ENCODE measurements at places on chromosomes 7 and 10.

GRCh38 chr10:43870968-43871439 is 222.3 kb upstream of the ZNF32 start:
- DNase-seq = no peak

DNA sequence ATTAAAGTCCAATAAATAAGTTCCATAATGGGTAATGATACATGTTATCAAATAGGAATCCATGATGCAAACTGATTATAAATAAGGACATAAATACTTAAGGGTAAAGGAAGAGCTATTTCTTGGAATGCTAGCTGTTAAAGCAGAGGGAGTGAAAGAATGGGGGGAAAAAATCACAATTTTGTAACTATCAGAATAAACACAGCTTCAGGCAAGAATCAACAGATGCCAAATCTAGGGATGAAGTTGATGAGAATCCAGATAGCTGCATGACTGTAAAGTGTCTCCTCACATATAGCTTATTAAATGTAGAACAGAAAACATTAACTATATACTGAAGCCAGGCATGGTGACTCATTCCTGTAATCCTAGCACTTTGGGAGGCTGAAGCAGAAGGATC is 4.9 kb downstream of the IPMK start:
- no peak for DNase-seq

DNA sequence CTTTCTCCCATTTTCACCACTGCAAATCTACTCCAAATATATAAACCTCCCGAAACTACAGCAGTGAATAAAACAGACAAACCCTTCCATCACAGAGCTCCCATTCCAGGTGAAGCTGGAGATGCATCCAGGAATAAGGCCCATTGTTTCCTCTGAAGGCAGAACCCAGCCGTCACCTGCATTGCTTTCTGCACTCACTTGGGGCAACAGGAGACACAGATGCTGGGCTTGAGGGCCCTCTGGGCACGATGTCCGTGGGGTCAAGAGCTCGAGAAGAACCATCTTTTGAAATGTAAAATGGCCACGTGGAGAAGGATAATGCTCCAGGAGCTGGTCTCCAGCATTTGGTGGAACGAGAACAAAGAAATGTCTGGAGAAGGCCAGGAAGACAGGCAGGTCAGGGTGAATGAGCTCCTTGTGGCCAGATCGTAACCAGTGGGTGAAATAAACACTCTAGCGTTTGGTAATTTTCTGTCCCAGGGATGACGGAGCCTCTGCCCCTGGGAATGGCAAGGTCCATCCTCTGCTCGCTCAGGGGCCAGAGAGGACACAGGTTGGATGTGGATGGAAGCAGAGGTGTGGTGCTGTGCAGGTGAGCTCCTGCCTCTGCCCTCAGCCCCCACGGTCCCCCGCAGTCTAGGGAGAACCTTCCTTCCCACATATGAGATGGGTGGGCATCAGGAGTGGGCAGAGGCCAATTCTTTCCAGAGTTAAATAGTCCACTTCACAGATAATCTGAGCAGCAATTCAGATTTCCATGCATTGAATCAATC is 556.1 kb downstream of the DNAJB6 start:
- no peak for DNase-seq

DNA sequence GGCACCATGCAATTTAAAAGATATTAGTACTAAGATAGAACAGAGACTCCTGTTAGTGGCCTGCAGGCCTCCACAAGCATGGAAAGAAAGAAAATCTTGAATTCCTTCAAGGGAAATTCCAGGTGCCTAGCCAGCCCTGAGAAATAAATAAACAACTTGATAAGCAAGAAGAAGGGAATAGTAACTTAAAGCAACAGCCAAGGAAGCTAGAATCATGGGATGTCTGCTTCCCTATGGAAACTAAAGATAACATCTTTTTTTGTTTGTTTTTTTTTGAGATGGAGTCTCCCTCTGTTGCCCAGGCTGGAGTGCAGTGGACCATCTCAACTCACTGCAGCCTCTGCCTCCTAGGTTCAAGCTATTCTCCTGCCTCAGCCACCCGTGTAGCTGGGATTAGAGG is 128.6 kb downstream of the SKIDA1 start:
- no peak for DNase-seq

DNA sequence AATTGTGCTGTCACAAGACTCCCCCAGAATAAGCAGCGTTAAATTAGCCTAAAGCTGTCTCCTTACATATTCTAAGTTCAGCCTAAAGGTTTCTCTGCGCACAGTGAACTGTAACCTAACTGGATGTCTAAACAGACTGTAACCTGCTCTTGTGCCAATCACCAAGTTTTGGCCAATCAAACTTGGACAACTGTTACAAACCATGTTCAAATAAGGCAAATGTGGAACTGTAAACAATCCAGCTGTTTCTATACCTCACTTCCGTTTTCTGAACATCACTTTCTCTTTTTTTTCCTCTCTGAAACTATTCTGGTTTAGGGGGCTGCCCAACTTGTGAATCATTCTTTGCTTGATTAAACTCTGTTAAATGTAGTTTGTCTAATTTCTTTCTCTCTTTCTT is 252.2 kb upstream of the HABP2 start:
- peak; percentile 78 for DNase-seq

DNA sequence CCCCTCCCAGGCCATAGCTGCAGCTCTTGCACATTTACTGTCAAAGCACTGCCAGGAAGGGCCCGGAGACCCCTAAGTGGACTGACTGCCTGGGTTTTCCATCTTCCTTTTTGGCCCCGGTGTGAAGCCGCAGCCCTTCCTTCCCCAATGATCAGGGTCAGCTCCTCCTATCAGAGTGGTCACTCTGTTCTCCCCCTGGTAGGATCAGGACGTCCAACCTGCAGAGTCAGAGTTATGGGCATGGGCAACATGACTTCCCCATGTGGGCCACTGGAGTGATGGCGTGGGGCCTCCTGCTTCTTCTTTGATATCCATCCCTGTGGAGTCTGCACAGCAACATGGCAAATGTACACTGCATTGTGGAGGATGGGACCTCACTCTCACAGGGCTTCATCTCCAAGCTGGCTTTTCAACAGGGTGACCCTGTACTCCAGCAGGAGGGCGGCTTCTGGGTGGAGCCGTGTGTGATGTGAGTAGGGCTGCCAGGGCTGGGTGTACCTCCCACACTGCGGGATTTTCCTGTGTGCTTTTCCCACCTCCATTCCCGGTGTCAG is 6.4 kb upstream of the RAMP3 start:
- DNase-seq = no peak

DNA sequence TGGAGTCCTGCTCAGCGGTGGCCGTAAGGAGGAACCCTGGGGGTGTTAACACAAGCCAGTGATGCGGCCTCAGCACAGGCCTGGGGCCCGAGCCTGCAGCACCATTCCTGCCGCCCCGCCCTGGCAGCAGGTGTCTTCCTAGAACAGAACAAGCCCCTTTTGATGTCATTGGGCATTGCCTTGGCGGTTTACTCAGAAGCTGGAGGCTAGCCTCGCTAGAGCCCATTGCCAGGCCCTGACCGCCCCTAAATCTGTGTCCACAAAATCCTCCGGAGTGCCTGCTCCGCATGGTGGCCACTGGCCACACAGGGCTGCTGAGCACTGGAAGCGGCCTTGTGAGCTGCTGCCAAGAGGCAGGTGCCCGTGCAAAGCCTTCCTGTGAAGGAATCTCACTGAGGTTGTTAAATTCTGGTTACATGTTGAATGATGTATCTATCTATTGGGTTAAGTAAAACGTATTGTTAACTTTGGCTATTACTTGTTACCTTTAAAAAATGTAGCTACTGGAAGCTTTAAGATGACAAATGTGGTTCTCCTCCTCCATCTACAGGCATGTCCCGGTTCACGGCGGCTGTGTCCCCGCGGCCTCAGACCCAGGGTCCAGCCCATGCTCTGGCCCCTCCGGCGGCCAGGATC is 1.2 kb upstream of the INPP5A start:
- no peak for DNase-seq

GRCh38 chr7:34357068-34357467 is 300.9 kb upstream of the NPSR1 start:
- DNase-seq = no peak

GRCh38 chr7:151177310-151177709 is 9.7 kb downstream of the ASB10 start:
- no peak for DNase-seq

GRCh38 chr10:85888004-85888403 is 478.6 kb downstream of the GRID1 start:
- DNase-seq = no peak

DNA sequence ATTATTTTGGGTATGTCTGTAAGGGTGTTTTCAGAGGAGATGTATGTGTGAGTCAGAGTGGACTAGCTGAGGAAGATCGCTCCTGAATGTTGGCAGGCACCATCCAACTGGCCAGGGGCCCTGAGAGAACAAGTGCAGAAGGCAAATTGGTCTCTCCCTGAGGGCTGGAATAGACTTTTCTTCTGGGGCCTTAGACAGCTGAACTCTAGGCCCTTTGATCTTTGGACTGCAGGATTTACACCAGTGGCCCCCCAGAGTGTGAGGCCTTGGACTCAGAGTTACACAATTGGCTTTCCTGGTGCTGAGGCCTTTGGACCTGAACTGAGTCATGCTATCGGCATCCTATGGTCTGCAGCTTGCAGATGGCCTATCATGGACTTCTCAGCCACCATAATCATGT is 217.2 kb downstream of the REEP3 start:
- DNase-seq = no peak

DNA sequence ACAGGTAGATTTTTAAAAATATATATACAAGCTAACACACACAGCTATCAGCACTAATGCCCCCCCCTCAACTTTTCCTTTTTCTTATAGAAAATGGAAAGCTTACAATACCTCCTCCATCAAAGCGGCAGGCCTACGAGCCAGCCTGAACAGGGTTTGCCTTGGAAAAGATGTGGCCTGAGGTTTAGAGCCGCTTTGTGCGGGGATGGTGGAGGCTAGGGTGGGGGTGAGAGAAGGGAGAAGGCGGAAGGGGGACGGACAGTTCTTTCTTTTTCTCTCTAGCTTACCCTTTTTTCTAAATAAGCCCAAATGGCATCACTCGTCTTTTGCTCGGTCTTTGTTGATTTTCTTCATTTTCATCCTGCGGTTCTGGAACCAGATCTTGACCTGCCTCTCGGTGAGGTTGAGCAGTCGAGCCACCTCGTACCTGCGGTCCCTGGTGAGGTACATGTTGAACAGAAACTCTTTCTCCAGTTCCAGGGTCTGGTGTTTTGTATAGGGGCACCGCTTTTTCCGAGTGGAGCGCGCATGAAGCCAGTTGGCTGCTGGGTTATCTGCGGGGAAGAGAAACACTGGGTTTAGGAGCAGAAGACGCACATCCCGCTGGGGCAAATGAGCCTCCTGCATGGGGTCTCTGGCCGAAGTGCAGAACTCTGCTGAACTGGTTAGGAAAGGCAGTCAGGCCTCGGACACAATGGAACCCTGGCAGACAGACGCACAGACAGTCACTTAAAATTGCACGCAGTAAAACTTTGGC is 1.9 kb downstream of the HOXA9 start:
- no peak for DNase-seq

- DNase-seq = no peak
Measured at GRCh38 chr7:137601642-137602041, 245.1 kb downstream of the DGKI start.
